NCI-H524 treated with DMSO at 0.1 percent for 48 hours (cell line): ENCODE measurements at places on chromosomes 5 and 9.

DNA sequence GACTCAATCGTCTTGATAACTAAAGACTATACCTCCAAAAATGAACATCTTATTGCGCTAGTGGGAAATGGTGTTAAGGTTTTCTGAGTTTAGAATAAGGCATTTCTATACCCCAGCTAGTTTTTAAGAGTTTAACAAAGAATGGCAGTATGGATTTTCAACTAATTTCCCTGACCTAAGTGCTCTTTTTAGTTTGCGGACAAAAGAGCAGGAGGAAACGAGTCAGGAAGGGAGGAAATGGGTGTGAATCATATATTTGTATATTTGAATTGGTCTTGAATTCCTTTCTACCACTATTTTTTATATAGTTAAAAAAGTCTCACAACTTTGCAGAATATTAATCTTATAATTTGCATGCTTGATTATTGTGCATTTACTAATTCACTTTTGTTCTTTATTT is 516.3 kb upstream of the ZNF608 start:
- no peak for DNase-seq

- no peak for DNase-seq
Observed at GRCh38 chr5:171580502-171581265, 161.2 kb downstream of the FGF18 start.

DNA sequence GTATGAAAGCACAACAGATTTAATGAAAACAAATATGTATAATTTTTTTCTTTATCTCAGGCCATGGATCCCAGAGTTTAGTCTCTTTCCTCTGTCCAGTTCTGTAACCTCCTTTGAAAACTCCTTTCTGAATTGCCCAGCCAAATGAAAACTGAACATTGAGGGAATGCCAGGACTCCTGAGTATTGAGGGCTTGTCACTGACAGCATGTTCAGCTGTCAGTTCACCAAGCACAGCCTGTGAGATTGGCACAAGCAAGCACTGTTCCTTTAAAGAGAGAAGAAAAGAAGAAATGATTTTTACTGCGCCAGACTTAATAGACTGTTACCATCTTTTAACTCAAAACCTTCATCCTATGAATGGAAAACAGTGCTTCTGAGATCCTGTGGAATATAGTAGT is 27.3 kb downstream of the TTC1 start:
- DNase-seq, result no peak

DNA sequence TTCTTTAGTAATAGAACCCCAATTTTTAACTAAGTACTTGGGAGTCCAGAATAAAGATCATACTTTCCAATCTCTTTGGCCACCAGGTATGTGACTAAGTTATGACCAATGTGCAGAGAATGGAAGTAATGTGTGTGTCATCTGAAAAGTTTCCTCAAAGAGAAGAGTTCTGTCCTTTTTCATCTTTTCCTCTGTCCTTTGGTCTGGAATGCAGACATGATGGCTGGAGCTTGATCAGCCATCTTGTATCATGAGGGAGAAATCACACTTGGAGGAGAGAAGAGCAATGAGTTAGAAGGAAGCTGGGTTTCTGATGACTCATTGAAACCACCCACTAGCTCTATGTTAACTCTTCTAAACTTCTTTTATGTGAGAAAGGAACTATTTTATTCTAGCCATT is 5.5 kb upstream of the CPEB4 start:
- DNase-seq, result no peak

DNA sequence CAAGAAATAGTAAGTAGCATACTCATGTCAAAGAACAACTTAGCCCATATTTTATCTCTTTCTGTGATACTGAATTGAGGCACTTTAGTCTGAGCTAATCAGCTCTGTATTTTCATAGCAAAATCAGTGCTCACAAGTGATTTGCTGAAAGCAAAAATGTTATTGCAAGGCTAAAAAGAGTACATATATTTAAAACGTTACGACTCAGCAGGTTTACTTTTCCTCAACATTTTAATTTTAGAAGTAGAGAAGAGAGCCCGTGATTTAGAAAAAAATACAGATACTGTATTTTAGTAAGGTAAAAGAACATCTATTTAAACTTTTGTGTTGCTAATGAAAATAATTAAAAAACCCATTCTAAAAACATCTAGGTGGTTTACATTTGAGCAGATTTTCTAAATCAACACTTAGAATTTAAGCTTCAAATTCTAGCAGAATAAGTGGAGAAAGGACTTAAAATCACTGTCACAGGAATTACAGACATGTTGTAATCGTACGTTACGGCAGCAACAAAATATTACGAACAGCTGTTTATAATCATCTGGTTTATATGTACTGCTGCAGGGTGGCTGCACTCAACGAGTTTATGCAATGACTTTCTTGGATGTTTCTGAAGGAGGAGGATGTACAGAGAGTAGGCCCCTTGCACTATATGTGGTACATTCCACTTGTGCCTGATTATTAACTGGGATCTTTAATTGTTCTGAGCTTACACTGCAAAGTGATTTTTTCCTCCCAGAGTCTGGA is 20.1 kb downstream of the SREK1 start:
- DNase-seq, result no peak
